ENCODE measurements at places on chromosomes 7 and 10. TPM values are rescaled to one million over a fixed set of nuclear protein-coding genes. Genes with fewer than 3 reads are reported as not detected.

- DNase-seq: no peak
These were observed 520.6 kb downstream of the GALNT17 start for GRCh38 chr7:71652510-71652909.

DNA sequence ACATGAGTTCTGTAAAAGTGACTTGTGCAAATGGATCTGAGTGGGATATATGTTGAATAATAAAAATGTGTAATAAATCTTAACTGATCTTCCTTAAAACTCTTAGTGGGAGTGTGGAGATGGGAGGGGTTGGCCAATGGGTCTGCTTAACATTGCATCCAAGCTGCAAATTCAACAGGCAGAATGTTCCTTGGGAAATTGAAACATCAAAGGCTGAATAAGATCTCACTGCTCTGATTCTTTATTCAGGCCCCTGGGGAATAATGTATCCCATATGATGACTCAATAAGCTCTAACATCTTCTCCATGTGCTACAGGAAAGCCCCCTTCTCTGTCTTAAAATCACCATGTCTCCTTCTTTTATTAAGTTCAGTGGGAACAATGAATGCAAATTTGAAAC is 373.2 kb upstream of the PODXL start:
- no peak for DNase-seq

DNA sequence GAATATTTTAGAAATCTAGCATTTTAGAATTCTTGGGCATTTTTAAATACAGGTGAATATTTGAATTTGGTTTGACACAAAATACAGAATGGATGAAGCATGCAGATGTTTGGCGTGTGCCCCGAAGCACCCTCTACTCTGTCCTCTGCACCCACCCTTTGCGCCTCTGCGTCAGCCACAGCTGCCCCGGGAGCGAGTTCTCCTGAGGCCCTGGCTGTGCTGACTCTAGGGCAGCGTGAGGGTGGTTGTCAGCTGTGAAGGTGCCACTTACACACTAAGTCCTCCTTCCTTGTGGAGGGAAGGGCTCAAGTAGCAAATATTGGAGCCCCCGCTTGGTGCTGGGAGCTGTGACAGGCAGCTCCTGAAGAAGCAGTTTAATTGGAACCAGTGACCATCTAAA is 48.4 kb downstream of the DAGLB start:
- DNase-seq: no peak

The GPR85 gene
- polyA plus RNA-seq: 5.0 TPM

The FOXP2 gene
- 2.8 TPM for polyA plus RNA-seq
